ENCODE measurements at places on chromosomes 1 and 21. TPM values are rescaled to one million over a fixed set of nuclear protein-coding genes. Genes with fewer than 3 reads are reported as not detected.
A peak's percentile ranks its signal among the peaks of the same experiment; 100 is the strongest.

GRCh38 chr1:5632224-5632623 lies 360.0 kb downstream of the NPHP4 start:
- peak; percentile 21 for DNase-seq

Gene CD1D
- 2.6 TPM for total RNA-seq

- DNase-seq: no peak
These were observed 75.0 kb downstream of the NPHP4 start for GRCh38 chr1:5917281-5917590.

Gene GSTM5
- 18.5 TPM for total RNA-seq

Gene PLA2G2C
- total RNA-seq: not detected

Gene TRIM46
- total RNA-seq: 16.9 TPM

Gene FCRL2
- 2.5 TPM for total RNA-seq
